ENCODE measurements at places on chromosomes 1 and 21. TPM values are rescaled to one million over a fixed set of nuclear protein-coding genes. Genes with fewer than 3 reads are reported as not detected.

WNT4 gene
- not detected for total RNA-seq

HSD3B2 gene
- total RNA-seq, result not detected

GRCh38 chr1:111630567-111630966, 11.0 kb downstream of the RAP1A start:
- no peak overlapping the region for H3K4me3 ChIP-seq
- no peak for DNase-seq
- H3K27ac ChIP-seq, result no peak overlapping the region
- no peaks in the 10 kb centered on the region for H3K27me3 ChIP-seq

POU2F1 gene
- 10.9 TPM for total RNA-seq

- no peak for DNase-seq
- H3K36me3 ChIP-seq, result no peaks in the 10 kb centered on the region
- no peak overlapping the region for H3K27ac ChIP-seq
- H3K4me1 ChIP-seq, result no peaks in the 10 kb centered on the region
- H3K4me3 ChIP-seq, result no peak overlapping the region
Measured at GRCh38 chr21:42460391-42461184, 35.4 kb downstream of the RSPH1 start.

DNA sequence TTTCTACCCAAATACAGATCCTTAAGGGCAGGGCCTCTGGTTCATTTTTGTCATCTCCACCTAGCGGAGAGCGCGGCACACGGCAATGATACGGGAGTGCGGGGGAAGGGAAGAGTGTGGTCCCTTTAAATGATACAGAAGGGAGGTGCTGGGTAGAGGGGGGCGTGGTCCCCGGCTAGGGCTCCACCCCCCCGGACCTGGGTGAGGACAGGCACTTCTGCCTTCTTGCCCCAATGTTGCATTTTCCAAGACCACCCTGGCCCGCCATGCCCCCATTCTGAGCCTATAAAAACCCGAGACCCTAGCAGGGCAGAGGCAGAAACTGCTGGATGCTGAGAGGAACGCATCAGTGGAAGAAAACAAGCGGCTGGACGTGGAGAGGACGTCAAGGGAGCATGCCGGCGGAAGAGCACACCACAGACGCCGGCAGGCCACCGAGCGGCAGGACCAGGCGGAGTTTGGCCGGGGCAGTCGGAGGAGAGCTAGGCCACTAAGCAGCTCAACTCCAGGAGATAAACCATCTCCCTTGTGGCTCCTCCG, 30.0 kb downstream of the LRRC3 start:
- DNase-seq, result no peak
- H3K36me3 ChIP-seq, result no peaks in the 10 kb centered on the region

GRCh38 chr1:239647045-239647444, 260.7 kb downstream of the CHRM3 start:
- DNase-seq, result no peak
- H3K4me3 ChIP-seq, result no peak overlapping the region
- H3K27me3 ChIP-seq, result no peaks in the 10 kb centered on the region
- H3K27ac ChIP-seq, result no peak overlapping the region
- H3K4me1 ChIP-seq, result no peaks in the 10 kb centered on the region

DNA sequence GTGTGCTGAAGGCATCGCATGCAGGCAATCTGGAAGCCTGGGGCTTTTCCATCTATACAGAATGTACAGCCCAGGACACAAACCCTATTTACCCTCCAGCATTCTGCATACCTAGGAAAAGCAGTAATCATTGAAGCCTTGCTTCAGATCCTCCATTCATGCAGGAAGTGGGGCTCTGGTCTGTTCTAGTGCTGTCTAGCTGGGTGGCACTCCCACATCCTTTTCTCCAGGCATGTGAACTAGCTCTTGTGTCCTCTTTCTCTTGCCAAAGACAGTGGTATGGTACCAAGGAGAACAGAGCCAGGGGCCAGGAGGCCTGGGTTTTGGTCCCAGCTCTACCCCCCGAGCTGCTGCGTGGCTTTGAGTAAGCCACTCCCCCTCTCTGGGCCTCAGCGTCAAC, 21.7 kb downstream of the LRP8 start:
- H3K27ac ChIP-seq, result no peak overlapping the region
- no peak for DNase-seq
- no peaks in the 10 kb centered on the region for H3K36me3 ChIP-seq
- H3K4me3 ChIP-seq, result no peak overlapping the region
- H3K27me3 ChIP-seq, result no peaks in the 10 kb centered on the region

DNA sequence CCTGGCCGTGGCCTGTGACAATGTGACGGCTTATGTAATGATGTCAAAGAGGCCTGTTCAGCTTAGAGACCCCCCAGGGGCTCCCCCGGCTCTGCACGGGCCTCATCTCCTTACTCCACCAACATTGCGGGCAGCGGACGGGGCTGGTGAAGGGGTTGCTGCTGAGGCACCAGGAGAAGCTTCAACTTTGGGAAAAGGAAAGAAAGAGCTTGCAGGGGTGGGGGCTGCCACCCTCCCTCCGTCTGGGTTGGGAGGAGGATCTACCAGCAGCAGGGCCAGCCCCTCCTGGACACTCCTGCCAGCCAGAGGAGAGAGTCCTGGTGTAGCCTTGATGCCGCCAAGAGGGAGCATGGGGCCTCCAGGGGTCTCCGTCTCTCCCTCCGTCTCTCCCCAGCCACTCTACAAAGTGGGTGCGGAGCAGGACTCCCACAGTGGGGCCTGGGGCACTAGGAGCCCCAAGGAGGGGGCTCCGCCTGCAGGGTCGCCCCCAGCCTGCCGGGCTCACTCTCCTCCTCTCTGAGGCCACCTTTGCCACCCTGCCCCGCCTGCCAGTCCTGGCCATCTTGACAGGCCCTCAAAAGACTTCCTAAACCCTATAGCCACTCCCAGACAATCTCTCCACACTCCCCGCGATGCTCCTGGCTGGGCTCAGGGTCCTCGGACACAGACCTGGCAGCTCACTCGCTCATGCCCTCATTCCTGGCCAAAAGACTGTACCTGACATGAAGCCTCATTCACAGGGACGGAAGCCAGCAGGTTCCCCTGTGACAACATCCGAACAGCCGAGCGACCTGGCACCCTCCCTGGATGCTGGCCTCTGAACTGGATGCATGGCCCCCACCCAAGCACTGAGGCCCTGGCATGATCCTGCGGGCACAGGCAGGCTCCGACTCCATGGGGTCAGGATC, 130.4 kb upstream of the ARHGEF16 start:
- no peaks in the 10 kb centered on the region for H3K36me3 ChIP-seq
- H3K27me3 ChIP-seq, result no peaks in the 10 kb centered on the region
- peaks cover 12% of the 10 kb centered on the region for H3K4me1 ChIP-seq
- H3K27ac ChIP-seq, result no peak overlapping the region

DNA sequence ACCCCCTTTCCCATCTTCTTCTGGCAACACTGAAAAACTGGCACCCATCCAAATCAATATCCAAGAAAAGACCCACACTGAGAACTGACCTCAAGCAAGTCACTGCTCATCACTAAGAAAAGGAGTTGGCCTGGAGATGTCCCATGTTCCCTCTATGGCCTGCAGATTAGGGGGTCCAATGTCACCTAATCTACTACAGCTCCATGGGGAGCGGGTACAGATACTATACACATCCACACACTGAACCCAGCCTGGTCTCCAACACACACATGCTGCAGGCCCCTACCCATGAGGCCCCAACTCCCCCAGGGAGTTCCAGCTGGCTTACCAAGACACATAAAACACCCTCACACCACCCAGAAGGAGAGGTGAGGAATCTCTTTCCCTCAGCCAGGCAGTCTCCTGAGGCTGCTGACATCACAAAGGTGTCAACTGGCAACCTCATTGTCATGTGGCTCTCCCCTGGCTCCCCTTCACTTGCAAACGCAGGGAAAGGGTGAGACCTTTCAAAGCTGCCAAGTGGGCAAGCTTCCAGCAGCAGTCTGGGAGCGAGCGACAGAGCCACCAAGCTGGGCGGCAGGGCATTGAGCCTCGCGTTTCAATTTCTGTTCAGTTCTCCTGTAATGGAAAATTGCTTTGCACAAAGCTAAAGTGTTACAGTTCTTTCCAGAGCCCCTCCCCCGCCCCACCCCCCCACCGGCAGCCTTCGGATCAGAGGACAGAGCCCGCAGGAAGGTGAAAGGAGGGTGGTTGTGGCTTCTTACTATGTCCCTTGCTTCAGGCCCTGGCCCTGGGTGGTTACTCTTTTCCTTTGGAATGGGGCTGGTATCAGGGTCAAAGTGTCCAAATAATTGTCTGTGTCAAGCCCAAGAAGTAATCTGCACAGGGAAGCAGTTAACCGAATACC, at the start of gene LRRC52:
Gene LRRC52 (plus strand): TSS at position 469 of the 907 bp plus-strand sequence. CDS start 297 bp downstream, at position 766.
- H3K27me3 ChIP-seq, result no peaks in the 10 kb centered on the region
- H3K27ac ChIP-seq, result peak within 1 kb of the TSS; percentile 47
- peak; percentile 74 for DNase-seq
- H3K4me1 ChIP-seq, result no peaks in the 10 kb centered on the region
- no peak within 1 kb of the TSS for H3K4me3 ChIP-seq

DMBX1 gene
- total RNA-seq, result not detected

HAPLN2 gene
- total RNA-seq, result 1.8 TPM

MACO1 gene
- 14.5 TPM for total RNA-seq

DNA sequence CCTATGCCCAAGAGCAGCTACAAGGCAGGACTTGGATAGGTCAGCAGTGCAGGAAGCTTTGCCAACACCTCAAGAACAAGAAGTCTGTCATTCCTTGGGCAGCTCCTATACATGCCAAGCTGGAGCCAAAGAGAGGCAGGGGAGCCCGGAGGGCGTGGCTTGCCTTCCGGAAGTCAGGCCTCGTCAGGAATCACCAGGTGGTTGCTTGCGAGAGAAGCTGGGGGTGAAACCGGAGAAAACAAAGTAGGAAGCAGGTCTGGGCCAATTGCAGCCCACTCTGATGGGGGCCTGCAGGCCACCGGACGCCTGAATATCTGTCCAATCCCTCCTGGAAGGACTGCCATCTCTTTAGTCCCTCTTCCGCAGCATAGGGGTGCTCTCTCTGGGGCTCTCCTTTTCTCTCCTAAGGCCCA, 794 bp upstream of the FAM76A start:
- peak overlapping the region; percentile 78 for H3K27ac ChIP-seq
- peak; percentile 60 for DNase-seq
- peaks cover 7% of the 10 kb centered on the region for H3K36me3 ChIP-seq
- H3K27me3 ChIP-seq, result no peaks in the 10 kb centered on the region
- peak overlapping the region; percentile 96 for H3K4me3 ChIP-seq

GRCh38 chr1:24206083-24206464, 19.0 kb upstream of the IFNLR1 start:
- H3K4me3 ChIP-seq, result no peak overlapping the region
- no peaks in the 10 kb centered on the region for H3K27me3 ChIP-seq
- no peak overlapping the region for H3K27ac ChIP-seq
- DNase-seq, result no peak
- no peaks in the 10 kb centered on the region for H3K4me1 ChIP-seq
- no peaks in the 10 kb centered on the region for H3K36me3 ChIP-seq

MEX3A gene
- total RNA-seq, result 0.15 TPM

DNA sequence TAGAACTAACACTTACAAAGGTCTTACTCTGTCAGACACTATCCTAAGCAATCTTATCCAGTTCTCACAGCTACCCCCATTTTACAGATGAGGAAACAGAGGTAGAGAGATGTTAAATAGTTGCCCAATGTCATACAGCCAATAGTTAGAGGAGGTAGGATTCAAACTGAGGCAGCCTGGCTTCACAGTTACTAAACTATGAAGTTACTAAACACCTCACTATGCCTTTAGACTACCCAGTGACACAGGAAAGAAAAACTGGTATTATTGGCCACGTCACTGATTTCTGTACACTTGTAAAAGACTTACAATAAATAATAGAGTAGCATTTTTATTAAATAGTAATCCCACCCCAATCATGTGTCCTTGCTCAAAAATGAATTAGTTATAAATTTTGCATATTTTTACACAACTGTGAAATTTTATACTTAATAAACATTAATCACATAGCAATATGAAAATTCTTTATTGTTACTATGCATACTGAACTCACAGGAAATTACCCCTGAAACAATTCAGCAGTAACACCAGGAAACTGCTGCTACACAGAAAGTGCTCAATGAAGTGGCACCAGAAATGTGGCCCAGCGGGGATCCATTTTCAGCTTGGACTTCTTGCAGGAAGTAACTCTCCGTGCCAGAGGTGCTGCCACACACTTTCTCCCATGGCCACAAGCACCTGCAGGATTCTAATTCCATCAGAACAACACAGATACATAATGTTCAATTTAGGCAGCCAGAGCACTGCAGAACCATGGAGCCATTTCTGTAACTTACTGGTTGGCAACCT, 69.4 kb downstream of the VAV3 start:
- no peaks in the 10 kb centered on the region for H3K36me3 ChIP-seq
- H3K27ac ChIP-seq, result no peak overlapping the region
- DNase-seq, result no peak
- H3K4me1 ChIP-seq, result no peaks in the 10 kb centered on the region
- H3K4me3 ChIP-seq, result no peak overlapping the region

GRCh38 chr21:35988416-35989137, 71.7 kb downstream of the SETD4 start:
- peak; percentile 23 for DNase-seq
- H3K4me1 ChIP-seq, result no peaks in the 10 kb centered on the region
- peak overlapping the region; percentile 29 for H3K27ac ChIP-seq
- H3K36me3 ChIP-seq, result no peaks in the 10 kb centered on the region

EXO1 gene
- not detected for total RNA-seq

ERICH3 gene
- total RNA-seq, result 0.07 TPM

DNA sequence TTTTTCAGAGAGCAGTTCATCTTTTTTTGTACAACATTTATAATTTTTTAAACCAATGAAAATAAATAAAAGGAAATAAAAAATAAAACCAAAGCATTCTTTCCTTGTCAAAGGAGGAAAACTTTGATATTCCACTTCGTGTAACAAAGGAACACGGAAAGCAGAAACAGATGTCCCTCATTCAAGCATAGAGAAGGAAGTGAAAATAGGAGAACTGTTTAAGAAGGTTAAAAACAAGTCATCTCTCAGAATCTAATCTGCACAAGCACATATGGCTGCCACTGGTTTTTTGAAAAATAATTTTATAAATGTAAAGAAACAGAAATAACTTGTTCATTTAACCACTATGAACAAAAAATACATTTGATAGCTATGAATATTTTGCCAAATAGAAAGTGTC, 35.9 kb upstream of the ZNF644 start:
- no peaks in the 10 kb centered on the region for H3K4me1 ChIP-seq
- no peak overlapping the region for H3K27ac ChIP-seq
- no peak for DNase-seq
- H3K4me3 ChIP-seq, result no peak overlapping the region
- H3K36me3 ChIP-seq, result no peaks in the 10 kb centered on the region
- no peaks in the 10 kb centered on the region for H3K27me3 ChIP-seq

DIPK1A gene
- 7.9 TPM for total RNA-seq

DNA sequence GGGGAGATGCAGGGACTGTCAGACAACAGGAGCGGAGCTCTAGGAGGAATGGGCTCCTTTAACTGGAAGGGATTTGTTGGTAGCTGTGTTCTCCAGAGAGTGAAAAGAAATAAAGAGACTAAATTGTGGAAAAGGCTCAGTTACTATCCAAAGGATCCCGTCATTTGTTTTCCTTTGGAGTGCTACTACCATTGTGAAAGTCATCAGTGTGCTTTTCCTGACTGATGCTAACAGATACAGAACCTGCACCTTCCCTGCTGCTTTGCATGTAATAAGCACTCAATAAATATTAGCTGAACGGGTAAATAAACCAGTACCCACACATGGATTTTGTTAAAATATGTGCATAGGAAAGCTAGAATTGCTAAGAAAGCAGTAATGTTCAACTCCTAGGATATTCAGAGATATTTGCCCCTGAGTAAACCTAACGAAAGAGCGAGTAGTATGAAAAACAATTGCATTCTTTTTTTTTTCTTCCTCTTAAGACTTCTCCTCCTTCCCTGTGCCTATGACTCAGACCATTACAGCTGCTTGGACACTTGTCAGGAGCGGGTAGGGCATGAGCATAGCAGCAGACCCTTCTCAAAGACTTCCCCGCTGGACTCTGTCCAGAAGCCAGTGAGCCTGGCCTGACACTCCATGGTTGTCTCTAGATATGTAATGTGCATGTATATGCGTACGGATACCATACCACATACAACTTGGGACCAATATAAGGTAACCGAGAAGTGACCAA, 41.7 kb downstream of the PTGFRN start:
- peaks cover 6% of the 10 kb centered on the region for H3K36me3 ChIP-seq
- H3K4me1 ChIP-seq, result no peaks in the 10 kb centered on the region
- H3K4me3 ChIP-seq, result peak overlapping the region; percentile 25
- H3K27me3 ChIP-seq, result no peaks in the 10 kb centered on the region
- peak overlapping the region; percentile 89 for H3K27ac ChIP-seq
